ENCODE measurements at places on chromosomes 2 and 18. TPM values are rescaled to one million over a fixed set of nuclear protein-coding genes. Genes with fewer than 3 reads are reported as not detected.

GRCh38 chr18:55109818-55110414 lies 150.7 kb upstream of the CCDC68 start:
- H3K27me3 ChIP-seq = no peaks in the 10 kb centered on the region
- no peaks in the 10 kb centered on the region for H3K4me1 ChIP-seq
- H3K36me3 ChIP-seq = no peaks in the 10 kb centered on the region
- H3K27ac ChIP-seq = no peak overlapping the region

DNA sequence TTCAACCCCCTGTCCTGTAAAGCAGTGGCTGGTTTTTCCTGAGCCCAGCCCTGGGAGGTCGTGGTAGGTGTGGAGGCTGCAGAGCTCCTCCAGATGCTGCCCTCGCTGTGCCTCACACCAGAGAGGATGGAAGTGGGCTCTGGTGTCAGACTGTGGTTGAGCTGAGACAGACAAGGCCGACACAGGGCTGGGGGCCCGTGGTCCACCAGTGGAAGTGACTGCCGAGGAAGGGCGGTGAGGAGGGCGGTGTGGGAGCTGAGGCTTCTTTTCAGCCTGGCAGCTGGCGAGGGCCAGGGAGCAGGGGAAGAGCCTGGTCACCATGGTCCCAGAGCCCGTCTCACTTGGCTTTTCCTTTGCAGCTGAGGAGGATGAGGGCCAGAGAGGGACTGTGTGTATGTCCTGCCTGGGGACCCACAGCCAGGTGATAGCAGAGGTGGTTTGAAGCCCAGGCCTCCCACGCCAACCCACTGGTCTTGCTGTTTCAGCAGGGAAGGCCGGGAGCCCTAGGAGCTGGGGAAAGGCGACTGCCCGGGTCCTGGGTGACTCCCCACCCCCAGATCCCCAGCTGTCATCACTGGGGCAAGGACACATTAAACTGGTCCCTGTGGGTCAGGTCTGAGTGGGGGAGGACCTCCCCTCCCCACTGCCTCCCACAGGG lies 8.5 kb downstream of the SFTPB start:
- H3K4me3 ChIP-seq = no peak overlapping the region
- DNase-seq = no peak
- peaks cover 30% of the 10 kb centered on the region for H3K36me3 ChIP-seq
- no peaks in the 10 kb centered on the region for H3K27me3 ChIP-seq
- no peaks in the 10 kb centered on the region for H3K4me1 ChIP-seq
- H3K27ac ChIP-seq = no peak overlapping the region

PLEKHH2 gene
- 1.1 TPM for polyA plus RNA-seq

DNA sequence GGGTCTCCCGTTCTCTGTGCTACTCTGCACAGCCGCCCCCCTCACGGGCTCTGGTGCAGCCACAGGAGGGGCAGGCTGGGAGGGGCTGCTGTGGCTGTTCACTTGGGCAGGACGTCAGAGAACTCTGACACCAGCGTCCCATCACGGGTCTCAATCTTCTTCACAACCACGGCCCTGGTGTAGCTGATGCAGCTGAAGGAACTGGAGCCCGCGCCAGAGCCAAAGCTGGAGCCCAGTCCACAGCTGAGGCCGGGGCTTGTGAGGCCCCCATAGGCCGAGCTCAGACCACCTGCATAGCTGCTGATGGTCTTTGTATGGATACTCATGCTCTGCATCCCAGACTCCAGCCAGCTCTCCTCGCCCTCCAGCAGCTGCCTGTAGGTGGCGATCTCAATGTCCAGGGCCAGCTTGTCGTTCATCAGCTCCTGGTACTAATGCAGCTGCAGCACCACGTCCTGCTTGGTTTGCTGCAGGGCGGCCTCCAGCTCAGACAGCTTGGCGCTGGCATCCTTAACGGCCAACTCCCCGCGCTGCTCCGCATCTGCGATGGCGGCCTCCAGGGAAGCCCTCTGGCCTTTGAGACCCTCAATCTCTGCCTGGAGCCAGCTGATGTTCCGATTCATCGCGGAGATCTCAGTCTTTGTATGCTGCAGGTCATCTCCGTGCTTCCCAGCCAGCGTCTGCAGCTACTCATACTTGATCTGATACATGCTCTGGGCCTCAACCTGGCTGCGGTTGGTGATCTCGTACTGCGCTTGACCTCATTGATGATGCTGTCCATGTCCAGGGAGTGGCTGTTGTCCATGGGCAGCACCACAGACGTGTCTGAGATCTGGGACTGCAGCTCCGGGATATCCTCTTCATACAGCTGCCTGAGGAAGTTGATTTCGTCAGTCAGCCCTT lies 7.4 kb upstream of the DUSP19 start:
- peak; percentile 59 for DNase-seq
- no peaks in the 10 kb centered on the region for H3K27me3 ChIP-seq
- H3K4me3 ChIP-seq = no peak overlapping the region

- H3K27me3 ChIP-seq = no peaks in the 10 kb centered on the region
- DNase-seq = peak; percentile 69
- no peaks in the 10 kb centered on the region for H3K36me3 ChIP-seq
- no peak overlapping the region for H3K4me3 ChIP-seq
- peaks cover 5% of the 10 kb centered on the region for H3K4me1 ChIP-seq
- no peak overlapping the region for H3K27ac ChIP-seq
Observed at GRCh38 chr18:3062798-3063680, 50.1 kb upstream of the LPIN2 start.

DNA sequence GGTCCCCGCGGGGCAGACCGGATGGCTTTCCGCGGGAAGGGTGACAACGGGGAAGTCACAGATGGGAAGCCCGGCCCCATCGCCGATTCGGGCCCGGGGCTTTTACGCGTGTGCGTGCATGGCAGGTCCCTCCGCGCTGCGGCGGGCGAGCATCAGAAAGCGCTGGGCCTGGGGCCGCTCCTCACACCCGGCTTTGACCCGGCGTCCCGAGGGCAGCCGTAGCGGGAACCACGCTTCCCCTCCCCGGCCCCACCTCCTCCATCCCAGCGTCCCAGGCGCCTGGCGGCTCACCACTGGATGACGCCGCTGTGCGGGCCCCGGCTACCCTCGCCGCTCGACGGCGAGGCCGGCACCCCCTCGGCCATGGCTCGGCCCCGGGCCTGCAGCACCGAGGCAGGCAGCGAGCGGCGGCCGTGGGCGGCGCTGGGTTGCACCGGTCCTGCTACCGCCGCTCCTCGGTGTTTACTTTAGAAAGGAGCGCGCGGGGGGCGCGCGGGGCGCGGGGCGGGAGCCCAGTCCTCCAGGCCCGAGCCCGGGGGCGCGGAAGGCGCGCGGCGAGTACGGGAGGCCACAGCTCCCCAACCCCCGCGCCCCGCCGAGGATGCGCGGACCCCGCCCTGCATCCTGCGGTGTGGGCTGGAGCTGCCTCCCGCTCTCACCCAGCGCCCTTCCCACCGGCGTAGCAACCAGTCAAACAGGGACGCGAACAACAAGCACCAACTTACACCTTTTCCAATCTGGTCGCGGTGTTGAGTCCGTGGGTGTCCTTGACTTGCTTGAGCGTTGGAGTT lies 806 bp downstream of the RFX8 start:
- peak overlapping the region; percentile 0 for H3K27ac ChIP-seq
- H3K4me3 ChIP-seq = peak overlapping the region; percentile 43
- H3K4me1 ChIP-seq = no peaks in the 10 kb centered on the region
- H3K27me3 ChIP-seq = peaks cover 3% of the 10 kb centered on the region
- DNase-seq = no peak
- H3K36me3 ChIP-seq = no peaks in the 10 kb centered on the region

DNA sequence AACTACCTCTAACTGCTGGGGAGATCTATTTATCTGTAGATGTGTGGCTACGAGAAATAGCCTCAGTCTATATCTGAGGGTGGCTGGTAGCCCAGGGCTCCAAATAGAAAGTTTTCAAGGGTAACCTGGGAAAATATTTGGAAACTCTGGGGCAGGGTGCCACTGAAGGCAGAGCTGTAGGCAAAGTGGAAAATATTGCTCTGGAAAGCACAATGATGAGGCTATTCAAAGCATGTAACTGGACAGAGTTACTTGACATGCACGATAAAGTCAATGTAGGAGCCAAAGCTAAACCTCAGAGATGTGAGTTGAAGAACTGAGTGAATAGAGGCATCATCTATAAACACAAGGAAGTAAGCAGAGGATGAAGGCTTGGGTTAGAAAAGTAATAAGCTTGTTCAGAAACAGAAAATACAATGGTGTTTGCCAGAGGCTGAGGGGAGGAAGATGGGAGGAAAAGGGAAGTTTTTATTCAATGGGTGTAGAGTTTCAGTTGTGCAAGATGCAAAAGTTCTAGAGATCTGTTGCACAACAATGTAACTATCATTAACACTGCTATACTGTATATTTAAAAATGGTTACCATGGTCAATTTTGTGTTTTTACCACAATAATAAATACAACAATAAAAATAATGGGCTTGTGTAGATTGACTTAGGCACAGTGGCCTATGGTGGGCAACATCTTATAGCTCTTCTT lies 171.6 kb downstream of the MBD2 start:
- no peaks in the 10 kb centered on the region for H3K4me1 ChIP-seq
- H3K27me3 ChIP-seq = no peaks in the 10 kb centered on the region
- DNase-seq = no peak

SAG gene
- not detected for polyA plus RNA-seq

DNA sequence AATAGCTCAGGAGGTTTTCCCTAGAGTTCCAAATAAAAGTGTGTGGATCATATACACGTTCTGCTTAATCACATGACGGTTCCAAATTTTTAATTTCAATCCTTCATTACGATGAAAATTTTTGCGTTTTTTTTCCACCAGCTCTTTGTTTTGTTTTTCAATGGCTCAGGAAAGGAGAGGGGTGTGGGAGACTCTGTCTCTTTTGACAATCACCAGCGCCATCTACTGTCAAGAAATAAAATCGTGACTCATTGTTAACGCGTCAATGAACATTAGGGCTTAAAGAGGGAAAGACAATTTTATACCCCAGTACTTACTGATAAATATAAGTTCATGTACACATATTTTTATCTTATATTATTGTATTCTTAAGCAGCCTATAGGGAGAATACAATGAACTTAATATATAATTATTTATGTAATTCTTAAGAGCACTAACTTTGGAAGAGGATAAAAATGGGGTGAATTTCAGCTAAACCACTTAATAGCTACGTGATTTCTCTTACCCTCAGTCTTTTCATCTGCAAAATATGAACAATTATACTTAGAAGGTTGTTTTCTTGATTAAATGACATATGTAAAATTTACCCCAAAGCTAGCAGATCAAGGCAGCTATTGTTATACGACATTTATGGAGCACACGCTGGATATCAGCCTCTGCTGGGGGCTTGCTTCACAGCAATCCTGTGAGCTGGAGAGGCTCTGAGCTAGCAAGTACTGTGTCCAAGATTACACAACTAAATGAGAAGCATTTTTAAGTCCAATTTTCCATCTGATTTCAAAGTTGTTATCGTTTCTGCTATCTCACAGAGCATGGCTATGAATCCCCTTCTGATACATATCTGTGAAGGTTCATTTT lies 47.4 kb upstream of the RMDN2 start:
- H3K27me3 ChIP-seq = no peaks in the 10 kb centered on the region
- peaks cover 6% of the 10 kb centered on the region for H3K4me1 ChIP-seq
- peak; percentile 71 for DNase-seq
- no peaks in the 10 kb centered on the region for H3K36me3 ChIP-seq
- no peak overlapping the region for H3K4me3 ChIP-seq

- peaks cover 4% of the 10 kb centered on the region for H3K4me1 ChIP-seq
- H3K4me3 ChIP-seq = peak overlapping the region; percentile 99
- H3K27me3 ChIP-seq = no peaks in the 10 kb centered on the region
- H3K27ac ChIP-seq = peak overlapping the region; percentile 92
- peak; percentile 88 for DNase-seq
- no peaks in the 10 kb centered on the region for H3K36me3 ChIP-seq
Observed at GRCh38 chr2:46915811-46916630, 415 bp upstream of the MCFD2 start.

- H3K36me3 ChIP-seq = no peaks in the 10 kb centered on the region
- H3K4me3 ChIP-seq = no peak overlapping the region
- H3K27ac ChIP-seq = no peak overlapping the region
- H3K4me1 ChIP-seq = peaks cover 2% of the 10 kb centered on the region
- H3K27me3 ChIP-seq = no peaks in the 10 kb centered on the region
Observed at GRCh38 chr2:9708683-9709538, 78.1 kb upstream of the YWHAQ start.

GRCh38 chr2:67479261-67479660 lies 82.1 kb downstream of the ETAA1 start:
- H3K4me1 ChIP-seq = no peaks in the 10 kb centered on the region
- no peak for DNase-seq
- no peaks in the 10 kb centered on the region for H3K36me3 ChIP-seq
- H3K27ac ChIP-seq = no peak overlapping the region

- H3K4me1 ChIP-seq = peaks cover 28% of the 10 kb centered on the region
- peaks cover 4% of the 10 kb centered on the region for H3K27me3 ChIP-seq
- no peaks in the 10 kb centered on the region for H3K36me3 ChIP-seq
- H3K4me3 ChIP-seq = no peak overlapping the region
Observed at GRCh38 chr18:50161597-50162205, 33.2 kb downstream of the MYO5B start.

- H3K27me3 ChIP-seq = no peaks in the 10 kb centered on the region
- no peak overlapping the region for H3K27ac ChIP-seq
Observed at GRCh38 chr2:6535572-6535971, 330.1 kb downstream of the CMPK2 start.

- no peak for DNase-seq
- no peaks in the 10 kb centered on the region for H3K27me3 ChIP-seq
- H3K27ac ChIP-seq = no peak overlapping the region
- H3K4me1 ChIP-seq = no peaks in the 10 kb centered on the region
Observed at GRCh38 chr2:131055169-131056065, 37.8 kb downstream of the FAM168B start.

- H3K36me3 ChIP-seq = no peaks in the 10 kb centered on the region
- no peak overlapping the region for H3K4me3 ChIP-seq
- no peak overlapping the region for H3K27ac ChIP-seq
- no peaks in the 10 kb centered on the region for H3K4me1 ChIP-seq
Observed at GRCh38 chr2:195652911-195653310, 4.1 kb upstream of the SLC39A10 start.

- H3K36me3 ChIP-seq = no peaks in the 10 kb centered on the region
- H3K27me3 ChIP-seq = no peaks in the 10 kb centered on the region
- no peak overlapping the region for H3K27ac ChIP-seq
- no peak for DNase-seq
- no peak overlapping the region for H3K4me3 ChIP-seq
Observed at GRCh38 chr2:168962636-168963035, 61.5 kb downstream of the G6PC2 start.

DNA sequence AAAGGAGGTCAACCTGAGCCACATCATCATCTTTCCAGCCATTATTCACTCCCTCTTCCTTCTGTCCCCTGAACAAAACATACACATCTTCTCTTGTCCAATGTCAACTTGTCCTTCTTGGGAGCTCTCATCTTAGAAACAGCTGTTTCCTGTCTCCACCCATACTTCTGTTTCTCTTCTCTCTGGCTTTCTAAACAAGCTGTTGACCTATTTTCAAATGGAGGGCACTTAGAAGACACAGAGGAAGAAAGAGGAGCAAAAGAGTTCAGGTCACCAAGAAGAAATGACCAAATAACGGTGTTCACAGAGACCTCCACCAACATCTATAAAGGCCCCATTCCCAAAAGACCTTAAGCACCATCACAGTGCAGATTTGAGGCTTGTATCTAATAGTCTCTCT lies 355.9 kb upstream of the HNRNPA3 start:
- no peak overlapping the region for H3K27ac ChIP-seq
- no peaks in the 10 kb centered on the region for H3K27me3 ChIP-seq
- H3K4me1 ChIP-seq = peaks cover 7% of the 10 kb centered on the region
- H3K4me3 ChIP-seq = no peak overlapping the region

- H3K4me3 ChIP-seq = no peak overlapping the region
- H3K27ac ChIP-seq = no peak overlapping the region
- no peaks in the 10 kb centered on the region for H3K4me1 ChIP-seq
- peak; percentile 54 for DNase-seq
- no peaks in the 10 kb centered on the region for H3K27me3 ChIP-seq
Observed at GRCh38 chr18:69936191-69936558, 11.5 kb downstream of the CD226 start.

GRCh38 chr2:221019668-221020067 lies 552.4 kb downstream of the EPHA4 start:
- H3K27ac ChIP-seq = no peak overlapping the region
- no peaks in the 10 kb centered on the region for H3K27me3 ChIP-seq
- H3K36me3 ChIP-seq = no peaks in the 10 kb centered on the region
- no peak for DNase-seq
- no peaks in the 10 kb centered on the region for H3K4me1 ChIP-seq

Data from small intestine (tissue), 16 donors.